Posterior cingulate gyrus (tissue), 11 donors: ENCODE measurements at places on chromosomes 2 and 18.

GRCh38 chr2:150677551-150677950 is 190.1 kb upstream of the RND3 start:
- DNase-seq: no peak

DNA sequence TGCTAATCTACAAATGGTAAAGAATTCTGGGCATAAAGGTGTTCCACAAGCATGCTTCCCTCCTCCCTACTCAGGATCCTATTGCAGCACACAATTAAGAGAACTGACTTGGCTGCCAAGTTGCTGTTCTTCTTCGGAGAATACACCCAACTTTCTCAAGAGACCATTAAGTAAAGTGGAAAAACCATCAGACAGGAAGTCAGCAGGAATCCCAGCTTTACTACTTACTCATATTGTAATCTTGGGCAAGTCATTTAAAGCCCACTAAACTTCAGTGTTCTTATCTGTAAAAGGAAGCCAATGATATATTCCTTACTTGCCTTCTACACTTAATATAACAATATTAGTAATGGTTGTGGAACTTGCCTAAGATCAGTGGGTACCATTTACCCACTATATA is 37.8 kb downstream of the PSTPIP2 start:
- DNase-seq: no peak

DNA sequence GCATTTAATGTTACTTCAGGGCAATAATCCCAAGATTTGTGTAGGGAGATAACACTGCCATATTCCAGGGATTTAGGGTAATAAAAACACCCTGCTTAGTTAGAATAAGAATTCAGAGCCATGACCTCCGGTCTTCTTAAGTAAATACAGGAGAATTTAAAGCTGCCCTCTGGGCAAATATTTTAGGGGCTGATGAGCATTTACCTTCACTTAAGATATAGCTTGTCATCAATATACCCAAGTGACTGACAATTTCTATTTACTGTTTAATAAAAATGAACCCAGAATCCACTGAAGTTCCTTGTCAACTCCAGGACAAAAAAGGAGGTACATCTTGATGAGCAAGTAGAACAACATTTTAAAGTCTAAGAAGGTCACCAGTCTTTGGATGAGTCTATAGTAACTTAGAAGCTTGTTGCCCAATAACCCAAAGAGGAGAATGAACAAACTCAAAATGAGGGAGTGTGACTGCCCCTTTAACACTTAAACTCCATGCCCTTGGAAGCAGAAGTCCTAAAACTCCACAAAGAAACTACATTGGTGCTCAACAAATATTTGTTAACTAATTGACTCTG is 24.3 kb upstream of the IKZF2 start:
- DNase-seq: no peak

DNA sequence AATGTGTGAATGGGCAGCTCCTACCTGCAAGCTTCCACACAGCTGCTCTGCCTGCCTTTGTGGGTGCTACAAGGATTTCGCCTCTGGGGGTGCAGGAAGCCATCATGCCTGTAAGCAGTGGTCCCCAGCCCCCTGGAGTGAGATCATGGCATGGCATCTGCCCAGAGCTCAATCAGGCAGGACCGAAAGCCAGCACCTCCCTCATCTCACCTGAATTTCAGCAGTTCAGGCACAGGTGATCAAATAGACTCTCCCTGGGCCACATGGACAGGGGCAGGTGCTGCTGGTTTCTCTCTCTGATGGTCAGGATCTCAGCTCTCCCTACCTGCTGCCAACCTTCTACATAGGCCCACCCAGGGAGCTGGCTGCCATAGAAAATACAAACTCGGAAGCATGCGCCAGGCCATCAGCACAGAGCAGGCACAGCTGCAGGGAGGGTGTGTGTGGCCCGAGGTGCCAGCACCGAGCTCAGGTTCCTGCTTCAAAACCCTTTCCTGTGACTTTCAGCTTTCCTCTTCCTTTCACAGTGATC is 133.2 kb upstream of the ID2 start:
- no peak for DNase-seq

GRCh38 chr2:672606-672905 is 4.7 kb downstream of the TMEM18 start:
- no peak for DNase-seq

DNA sequence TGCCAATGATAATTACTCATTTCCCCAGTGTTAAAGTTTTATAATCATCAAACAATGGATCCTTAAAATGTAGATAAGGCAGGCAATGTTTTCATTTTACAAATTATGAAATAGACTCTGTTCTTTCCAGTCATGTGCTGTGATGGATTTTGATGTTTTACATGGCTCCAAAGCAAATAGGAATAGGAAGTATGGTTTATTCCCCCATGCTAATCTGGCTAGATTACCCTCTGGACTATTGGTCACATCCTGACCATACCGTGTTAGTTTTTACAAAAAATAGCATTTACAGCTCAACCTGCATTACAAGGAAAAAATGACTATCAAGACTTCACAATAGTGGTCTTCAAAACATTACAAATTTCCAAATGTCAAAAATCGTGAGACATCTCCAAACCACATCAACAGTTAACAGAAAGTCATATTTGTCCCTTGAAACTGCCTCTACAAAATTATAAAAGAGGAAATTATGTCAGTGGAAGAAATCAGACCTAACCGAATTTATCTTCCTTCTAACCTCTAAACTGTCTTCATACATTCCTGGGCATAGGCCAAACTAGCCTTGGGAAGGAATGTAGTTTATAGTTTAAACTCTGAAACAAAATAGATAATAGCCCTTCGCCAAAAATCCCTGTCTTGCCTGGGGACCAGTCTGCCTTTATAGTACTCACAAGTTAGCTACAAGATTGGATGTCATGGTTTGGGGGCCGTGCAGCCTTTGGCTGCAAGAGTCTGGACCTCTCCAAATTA is 1941.2 kb upstream of the CELF4 start:
- DNase-seq: no peak

DNA sequence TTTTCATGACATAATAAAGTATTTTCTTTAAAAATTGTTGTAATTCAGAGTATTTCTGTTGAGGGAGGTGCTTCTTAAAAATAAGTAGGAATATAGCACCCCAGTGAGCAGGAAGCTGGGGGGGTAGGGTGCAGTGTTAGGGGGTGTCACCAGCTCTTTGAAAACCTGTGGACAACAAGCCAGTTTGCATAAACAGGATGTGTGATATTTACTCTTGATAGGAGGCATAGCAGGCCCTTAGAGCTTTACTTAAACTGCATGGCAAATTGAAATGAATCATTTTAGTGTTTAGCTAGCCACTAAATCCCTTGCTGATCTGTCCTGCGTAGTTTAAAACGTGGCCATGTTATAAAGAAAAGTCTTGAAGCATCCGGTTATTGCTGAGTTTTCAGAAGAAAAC is 8.4 kb downstream of the TGIF1 start:
- DNase-seq: no peak

DNA sequence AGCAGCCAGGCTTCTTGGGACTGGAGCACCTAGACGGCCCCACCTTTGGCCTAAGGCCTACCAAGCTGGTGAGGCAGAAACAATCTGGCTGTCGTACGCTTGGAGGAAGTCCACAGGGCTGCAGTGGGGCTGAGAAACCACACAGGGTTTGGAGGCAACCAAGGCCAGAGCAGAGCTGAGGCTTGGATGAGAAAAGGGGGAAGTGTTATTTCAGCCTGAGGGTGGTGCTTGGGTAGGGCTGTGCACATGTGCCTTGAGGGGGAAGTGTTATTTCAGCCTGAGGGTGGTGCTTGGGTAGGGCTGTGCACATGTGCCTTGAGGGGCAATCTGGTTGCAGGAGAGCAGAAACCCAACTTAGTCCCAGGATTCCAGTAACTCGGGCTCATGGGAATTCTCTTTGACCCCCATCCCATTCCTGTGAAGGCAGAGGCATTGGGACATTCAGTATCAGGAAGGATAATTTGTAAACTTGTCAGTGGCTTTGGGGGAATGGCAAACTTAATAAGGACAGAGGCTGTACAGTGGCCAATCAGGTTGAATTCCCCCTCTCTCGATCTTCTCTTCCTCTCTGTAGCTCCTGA is 971 bp upstream of the FBXO41 start:
- DNase-seq: no peak

DNA sequence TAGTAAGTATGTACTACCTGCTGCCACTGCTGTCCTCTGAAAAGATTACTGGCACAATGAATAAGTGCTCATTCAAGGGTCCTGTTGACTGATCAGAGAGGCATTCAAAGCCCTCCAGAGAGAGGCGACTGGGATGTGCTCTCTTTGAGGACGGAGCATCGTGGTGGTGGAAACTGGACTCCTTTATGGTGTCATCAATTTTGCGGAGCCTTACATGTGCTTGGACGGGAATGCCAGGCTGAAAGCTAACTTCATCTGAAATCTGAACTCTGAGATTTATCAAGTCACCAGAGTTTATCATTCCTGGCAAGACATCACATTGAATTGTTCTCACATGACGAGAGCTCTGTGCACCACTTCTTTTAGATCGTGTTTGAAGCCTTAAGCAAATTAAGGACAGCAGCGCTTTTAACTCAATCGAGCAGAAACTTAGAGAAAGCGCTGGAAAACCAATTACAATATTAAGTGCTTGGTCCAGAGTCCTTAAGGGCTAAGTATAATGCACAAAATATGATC is 138.3 kb downstream of the NCK2 start:
- no peak for DNase-seq

GRCh38 chr2:20013126-20013849 is 820 bp upstream of the MATN3 start:
- no peak for DNase-seq

DNA sequence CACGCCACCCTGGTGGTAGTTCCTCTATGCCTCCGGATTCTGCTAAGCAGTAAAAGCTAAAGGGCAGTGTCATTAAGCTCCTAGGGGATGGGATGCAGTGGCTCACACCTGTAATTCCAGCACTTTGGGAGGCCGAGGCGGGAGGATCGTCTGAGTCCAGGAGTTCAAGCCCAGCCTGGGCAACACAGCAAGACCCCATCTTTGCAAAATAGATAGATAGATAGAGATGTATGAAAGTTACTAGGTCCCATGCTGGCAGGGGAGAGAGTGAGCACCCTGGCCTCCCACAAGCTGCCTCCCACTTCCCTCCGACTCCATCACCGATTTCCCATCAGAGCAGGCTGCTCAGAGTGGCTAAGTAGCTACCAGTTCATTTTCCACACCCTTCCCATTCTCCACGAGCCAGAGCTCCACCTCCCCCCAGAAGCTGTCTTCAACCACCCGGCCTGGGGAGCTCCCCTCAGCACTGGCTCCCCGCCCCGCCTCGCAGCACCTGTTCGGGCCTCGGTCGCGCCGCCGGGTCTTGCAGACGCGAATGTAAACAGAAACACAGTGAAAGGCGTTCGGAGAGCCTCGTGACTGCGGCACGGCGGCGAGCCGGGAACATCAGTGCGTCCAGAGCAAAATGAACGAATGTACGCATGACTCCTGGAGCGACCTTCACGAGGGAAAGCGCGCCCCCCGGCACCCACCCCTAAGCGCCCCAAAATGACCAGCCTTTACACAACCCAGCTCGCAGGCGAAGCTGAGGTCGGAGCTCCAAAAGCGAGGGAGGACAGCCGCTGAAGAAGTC is 598 bp upstream of the CEP68 start:
- no peak for DNase-seq

GRCh38 chr2:217994776-217995274 is 8.0 kb downstream of the TNS1 start:
- no peak for DNase-seq

- DNase-seq: no peak
Measured at GRCh38 chr2:133248264-133248663, 320.0 kb downstream of the NCKAP5 start.

GRCh38 chr2:178865999-178866398 is 58.8 kb upstream of the TTN start:
- no peak for DNase-seq

DNA sequence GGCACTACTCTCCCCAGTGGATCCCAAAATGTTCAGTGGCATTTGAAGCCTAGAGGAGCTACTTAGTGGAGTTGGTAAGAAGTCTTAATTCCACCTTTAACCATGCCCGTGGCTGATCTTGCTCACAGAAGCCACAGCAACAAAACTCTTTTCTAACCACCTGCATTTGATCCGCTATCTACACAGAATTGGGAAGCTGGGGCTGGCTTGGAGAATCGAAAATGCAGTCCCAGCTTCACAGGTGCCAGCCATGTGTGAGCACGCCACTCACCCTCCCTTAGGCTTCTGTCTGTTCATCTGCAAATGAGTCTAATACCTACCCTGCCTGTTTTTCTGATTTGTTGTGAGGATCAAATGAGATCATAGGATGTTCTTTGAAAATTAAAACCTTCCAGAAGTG is 182.6 kb downstream of the BCL11A start:
- DNase-seq: no peak

DNA sequence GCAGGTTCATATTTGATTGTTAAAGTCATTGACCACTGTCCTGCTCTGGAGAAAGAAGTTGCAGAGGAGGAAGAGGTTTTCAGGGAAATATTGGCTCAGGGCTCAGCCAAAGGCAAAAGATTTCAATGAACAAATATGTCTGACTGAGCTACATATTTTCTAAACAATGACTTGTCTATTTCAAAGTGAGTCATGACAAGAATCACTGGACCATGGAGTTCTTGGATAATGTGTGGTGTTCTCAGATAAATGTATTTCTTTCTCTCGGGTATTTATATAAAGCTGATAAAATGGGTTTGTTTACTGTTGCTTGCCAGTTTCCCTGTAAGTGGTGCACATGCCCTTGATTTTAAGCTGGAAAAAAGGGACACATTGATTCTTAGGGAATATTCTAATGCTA is 34.3 kb upstream of the RMP24 start:
- DNase-seq: no peak

- DNase-seq: no peak
Measured at GRCh38 chr18:45413180-45413836, 202.0 kb upstream of the SLC14A2 start.

GRCh38 chr18:63779386-63779785 is 4.2 kb downstream of the SERPINB7 start:
- DNase-seq: no peak

- peak; percentile 92 for DNase-seq
Measured at GRCh38 chr2:237895544-237896506, 36.4 kb downstream of the RAMP1 start.

DNA sequence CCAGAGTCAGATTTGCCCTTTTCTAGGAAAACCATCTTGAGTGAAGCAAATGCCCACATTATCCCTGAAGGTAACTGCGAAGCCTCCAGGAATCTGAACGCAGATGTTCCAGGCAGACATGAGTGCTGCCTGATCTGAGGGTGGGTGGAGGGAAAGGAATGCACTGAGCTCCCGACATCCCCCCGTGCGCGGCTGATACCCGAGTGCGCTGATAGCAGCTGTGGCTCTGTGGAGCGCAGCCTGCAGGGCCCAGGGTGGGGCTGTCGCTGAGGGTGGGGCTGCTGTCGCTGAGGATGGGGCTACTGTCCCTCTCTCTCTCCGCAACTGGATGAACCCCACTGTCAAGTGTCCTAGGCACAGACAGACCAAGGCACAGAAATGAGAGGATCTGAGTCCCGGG is 82.4 kb downstream of the GFPT1 start:
- no peak for DNase-seq

DNA sequence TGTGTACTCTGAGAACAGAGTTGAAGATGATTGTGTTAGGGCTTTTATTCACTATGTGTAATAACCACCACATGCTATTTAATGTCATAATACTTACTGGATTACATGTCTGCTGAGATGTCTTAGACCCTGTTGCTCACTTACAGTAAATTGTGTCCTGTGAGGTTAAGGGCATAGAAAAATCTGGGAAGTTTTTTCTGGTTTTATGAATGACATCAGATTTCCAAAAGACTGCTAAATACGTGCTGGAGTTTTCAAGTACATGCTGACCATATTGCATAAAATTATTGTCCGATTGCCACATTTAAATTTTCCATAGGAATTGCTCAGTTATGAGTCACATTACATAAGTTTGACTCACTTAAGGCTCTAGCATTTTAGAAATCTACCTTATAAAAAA is 96.7 kb upstream of the COL5A2 start:
- DNase-seq: no peak

GRCh38 chr18:41265047-41265446 is 690.0 kb upstream of the PIK3C3 start:
- DNase-seq: no peak
